Epithelial cell of proximal tubule (primary cell): ENCODE measurements at places on chromosomes 5 and 9. TPM values are rescaled to one million over a fixed set of nuclear protein-coding genes. Genes with fewer than 3 reads are reported as not detected.

DNA sequence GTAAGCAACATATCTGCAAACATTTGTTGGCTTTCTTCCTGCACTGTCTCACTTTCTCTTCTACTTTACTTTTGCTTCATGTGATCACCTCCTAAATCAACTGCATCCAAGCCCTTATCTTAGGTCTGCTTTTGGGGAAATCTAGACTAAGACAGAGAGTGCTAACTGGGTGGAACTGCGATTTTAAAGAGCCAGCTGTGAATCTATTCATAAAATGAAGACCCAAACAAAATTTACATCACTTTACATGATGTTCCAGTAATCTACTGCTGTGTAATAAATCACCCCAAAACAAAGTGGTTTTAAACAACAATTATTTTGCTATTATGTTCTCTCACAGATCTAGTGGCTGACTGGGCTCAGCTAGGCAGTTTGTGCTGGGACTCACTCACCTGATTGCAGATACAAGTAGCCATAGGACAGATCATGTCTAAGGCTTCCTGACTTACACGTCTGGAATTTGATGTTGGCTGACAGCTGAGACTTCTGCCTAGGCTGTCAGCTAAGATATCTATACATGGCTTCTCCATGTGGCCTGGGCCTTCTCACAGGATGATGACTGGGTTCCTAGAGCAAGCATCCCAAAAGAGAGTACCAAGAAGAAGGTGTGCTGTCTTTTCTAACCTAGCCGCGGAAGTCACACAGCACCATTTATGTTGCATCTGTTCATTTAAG, 145.1 kb upstream of the TBCA start:
- no peak for DNase-seq

DNA sequence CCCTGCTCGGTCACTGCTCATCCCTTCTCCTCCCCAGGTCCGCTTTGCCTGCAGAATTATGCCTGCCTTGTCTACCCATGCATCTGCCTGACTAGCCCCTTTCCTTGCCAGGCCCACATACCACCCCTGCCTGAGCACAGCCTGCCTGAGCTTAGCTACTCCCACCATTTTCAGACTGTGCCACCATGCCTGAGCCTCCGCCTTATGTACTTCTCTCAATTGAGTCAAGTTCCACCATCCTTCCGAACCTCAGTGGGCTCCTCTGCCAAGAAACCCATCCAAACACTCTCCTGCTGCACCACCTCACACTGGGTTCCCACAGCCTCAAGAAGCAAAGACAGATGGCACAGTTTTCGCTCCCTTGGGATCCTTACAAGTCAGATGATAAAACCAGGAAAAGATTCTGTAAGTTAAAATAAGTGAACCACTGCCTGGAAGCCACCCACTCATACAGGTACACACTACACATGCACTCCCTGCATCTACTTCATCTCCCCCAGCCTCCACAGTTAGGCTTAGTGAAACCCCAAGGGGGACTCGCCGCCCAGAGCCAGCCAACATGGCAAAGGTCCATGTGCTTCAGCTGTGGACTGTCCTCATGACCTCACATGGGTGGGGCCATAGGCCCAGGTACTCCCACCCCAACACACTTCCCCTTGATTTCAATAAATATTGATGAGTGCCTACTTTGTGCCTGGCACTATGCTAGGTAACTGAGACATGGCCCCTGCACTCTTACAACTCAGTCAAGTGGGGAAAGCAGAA, 23.1 kb downstream of the P4HA2 start:
- DNase-seq = no peak

The GABRA6 gene
- not detected in 2 replicates for total RNA-seq

- no peak for DNase-seq
Measured at GRCh38 chr9:7935681-7936080, 136.1 kb upstream of the DMAC1 start.

DNA sequence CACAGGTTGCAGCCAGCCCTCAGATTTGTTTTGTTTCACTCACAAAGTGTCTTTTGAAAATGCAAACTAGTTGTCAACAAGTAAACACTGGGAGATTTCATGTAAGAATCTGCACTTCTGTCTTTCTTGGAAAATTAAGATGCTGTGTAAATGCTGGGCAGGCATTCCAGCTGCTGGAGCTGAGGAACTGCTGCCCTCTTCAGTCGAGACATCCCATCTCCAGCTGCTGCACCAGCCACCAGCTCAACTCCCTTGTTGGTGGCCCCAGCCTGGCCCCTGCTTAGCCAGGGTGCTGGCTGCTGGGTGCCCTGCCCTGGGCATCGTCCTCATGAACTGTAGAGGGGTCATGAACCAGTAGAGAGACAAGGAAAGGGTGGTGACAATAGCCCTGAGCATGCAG, 33.1 kb upstream of the AFAP1L1 start:
- DNase-seq = no peak

GRCh38 chr9:1535051-1535450, 480.1 kb upstream of the SMARCA2 start:
- DNase-seq = no peak

The ACO1 gene
- total RNA-seq = 41.2 and 66.8 TPM in 2 replicates
